ENCODE measurements at places on chromosomes 16 and 17.

GRCh38 chr16:89422527-89422904, 67.8 kb downstream of the ANKRD11 start:
- no peak overlapping the region for H3K4me3 ChIP-seq
- peak; percentile 70 for DNase-seq

DNA sequence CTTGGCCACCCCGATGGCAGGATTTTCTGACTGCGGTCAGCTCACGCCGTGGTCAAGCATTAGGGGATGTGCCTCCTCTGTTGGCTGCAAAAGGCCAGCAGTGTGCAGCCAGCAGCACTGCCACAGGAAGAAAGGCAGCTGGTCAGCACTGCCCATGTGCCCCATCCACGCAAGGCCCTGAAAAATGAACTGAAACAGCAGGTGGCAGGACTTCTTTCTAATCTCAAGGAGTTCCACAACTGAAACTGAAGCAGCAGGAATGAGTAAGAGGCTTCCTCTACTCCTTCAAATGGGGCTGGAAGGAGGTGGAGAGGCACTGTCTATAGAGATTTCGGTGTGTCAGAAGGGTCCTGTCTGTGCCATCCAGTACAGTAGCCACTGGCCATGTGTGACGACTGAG, 3.2 kb downstream of the ZNF500 start:
- peaks cover 14% of the 10 kb centered on the region for H3K4me1 ChIP-seq
- no peaks in the 10 kb centered on the region for H3K36me3 ChIP-seq
- H3K27me3 ChIP-seq: no peaks in the 10 kb centered on the region
- H3K27ac ChIP-seq: no peak overlapping the region
- DNase-seq: no peak

- no peak overlapping the region for H3K27ac ChIP-seq
- H3K4me3 ChIP-seq: no peak overlapping the region
- no peaks in the 10 kb centered on the region for H3K4me1 ChIP-seq
- H3K36me3 ChIP-seq: no peaks in the 10 kb centered on the region
These were observed 2169.6 kb downstream of the TP53TG3F start for GRCh38 chr16:35628976-35629375.

DNA sequence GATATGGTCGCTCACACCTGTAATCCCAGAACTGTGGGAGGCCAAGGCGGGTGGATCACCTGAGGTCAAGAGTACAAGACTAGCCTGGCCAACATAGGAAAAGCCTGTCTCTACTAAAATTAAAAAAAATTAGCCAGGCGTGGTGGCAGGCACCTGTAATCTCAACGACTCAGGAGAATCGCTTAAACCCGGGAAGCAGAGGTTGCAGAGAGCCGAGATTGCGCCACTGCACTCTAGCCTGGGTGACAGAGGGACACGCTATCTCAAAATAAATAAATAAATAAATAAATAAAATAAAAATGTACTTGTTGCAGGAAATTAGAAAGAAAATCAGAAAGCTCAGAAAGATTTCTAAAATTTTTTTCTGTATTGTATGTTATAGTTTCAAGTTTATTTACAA, 113.9 kb downstream of the LITAF start:
- no peaks in the 10 kb centered on the region for H3K36me3 ChIP-seq
- H3K27ac ChIP-seq: no peak overlapping the region
- DNase-seq: no peak
- H3K4me1 ChIP-seq: no peaks in the 10 kb centered on the region

DNA sequence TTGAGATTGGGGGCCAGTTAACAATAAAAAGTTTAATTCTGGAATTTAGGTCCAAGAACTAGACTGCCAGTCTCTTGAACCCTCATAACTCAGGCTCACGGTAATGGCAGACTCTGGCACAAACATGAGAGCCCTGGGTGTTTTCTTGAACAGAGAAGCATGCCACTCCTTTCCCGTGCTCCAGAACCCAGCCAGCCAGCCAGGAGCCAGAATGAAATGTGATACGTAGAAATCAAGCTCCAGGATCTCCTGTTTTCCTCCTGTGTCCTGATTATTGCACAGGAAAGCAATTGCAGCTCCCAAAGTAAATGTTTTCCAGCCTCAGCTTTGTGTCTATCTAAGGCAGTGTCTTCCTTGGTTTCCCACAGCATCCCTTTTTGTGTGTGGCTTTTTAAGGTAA, 46.2 kb upstream of the NOL11 start:
- no peak for DNase-seq
- no peak overlapping the region for H3K4me3 ChIP-seq
- peaks cover 5% of the 10 kb centered on the region for H3K4me1 ChIP-seq
- H3K27me3 ChIP-seq: no peaks in the 10 kb centered on the region

DNA sequence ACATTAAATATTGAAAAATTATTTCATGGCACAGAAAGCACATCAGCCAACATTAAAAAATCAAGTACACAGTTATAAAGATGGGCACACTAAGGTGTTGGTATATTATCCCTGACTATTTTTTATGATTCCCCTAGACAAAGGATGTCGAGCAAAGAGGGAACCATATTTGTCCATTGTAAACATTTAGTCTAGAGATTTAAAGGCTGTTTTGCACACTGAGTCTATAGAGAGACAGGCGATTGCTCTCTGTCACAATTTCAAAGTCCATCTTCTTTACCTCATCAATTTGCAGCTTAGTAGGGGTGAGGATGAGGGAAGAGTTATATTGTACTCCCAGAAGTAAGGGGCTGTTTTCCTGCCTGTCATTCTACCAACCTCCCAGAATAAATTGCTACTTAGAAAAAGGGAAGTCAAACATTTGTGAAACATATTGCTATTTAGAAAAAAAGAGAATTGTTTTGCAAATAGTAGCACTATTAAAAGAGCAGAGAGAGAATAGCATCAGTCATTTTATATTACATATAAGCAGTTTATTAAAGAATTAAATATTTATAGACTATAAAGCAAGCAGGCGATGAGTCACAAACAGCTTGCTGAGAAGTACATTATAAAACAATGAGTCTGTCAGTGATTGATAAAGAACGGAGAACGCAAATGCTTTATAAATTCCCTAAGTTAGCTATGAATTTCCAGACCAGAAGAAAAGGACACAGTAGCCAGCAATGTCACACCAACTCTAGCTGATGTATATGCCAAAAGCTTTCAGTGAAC, 270.6 kb upstream of the PMFBP1 start:
- H3K27ac ChIP-seq: no peak overlapping the region
- H3K4me1 ChIP-seq: no peaks in the 10 kb centered on the region
- no peak for DNase-seq

GRCh38 chr17:63945784-63946439, 13.8 kb upstream of the CD79B start:
- peaks cover 81% of the 10 kb centered on the region for H3K36me3 ChIP-seq
- no peak overlapping the region for H3K27ac ChIP-seq
- no peaks in the 10 kb centered on the region for H3K27me3 ChIP-seq
- peaks cover 33% of the 10 kb centered on the region for H3K4me1 ChIP-seq
- no peak overlapping the region for H3K4me3 ChIP-seq

DNA sequence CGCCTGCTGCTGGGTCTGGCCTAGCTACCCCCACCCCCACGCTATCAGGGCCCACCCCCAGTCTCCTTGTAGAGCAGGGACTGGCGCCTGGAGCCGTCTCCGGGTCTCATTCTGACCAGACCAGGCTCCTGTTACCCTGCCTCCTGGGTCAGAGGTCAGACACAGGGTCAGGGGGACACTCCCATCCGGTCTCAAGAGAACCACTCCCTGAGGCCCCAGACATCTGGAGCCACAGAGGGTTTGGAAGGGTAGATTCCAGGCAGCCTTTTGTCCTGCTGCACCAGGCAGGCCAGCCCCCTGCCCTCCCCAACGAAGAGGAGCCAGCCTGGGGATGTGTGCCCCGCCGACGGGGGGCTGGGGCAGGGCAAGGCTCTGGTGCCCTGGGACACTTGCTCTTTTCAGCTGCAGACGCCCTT, 944 bp upstream of the WFIKKN1 start:
- peak; percentile 23 for DNase-seq
- H3K27me3 ChIP-seq: no peaks in the 10 kb centered on the region
- peak overlapping the region; percentile 4 for H3K27ac ChIP-seq

DNA sequence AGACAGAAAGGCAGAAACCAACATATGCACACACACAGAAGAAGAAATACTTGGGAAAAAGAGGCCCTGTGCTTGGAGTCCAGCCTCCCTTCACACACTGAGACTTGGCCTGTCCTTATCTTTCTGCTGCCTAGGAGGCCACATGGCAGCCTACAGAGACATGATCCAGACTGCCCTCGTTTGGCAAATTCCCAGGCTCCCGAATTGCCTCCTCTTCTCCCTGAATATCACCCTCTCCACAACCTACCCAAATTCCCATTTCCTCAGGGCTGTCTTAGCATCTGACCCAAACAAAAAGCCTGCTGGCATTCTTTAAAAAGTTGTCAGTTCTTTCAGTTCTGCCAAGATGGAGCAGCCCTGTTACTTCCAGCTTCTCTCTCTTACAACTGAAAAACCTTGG, 59.8 kb downstream of the DNAH17 start:
- H3K27ac ChIP-seq: no peak overlapping the region
- no peak overlapping the region for H3K4me3 ChIP-seq
- DNase-seq: no peak
- H3K36me3 ChIP-seq: no peaks in the 10 kb centered on the region
- H3K27me3 ChIP-seq: no peaks in the 10 kb centered on the region
- no peaks in the 10 kb centered on the region for H3K4me1 ChIP-seq

GRCh38 chr16:47888142-47888541, 267.7 kb downstream of the ABCC12 start:
- no peaks in the 10 kb centered on the region for H3K36me3 ChIP-seq
- no peak overlapping the region for H3K27ac ChIP-seq
- H3K4me3 ChIP-seq: no peak overlapping the region
- DNase-seq: no peak

GRCh38 chr17:681316-681715, 33.3 kb downstream of the VPS53 start:
- H3K27me3 ChIP-seq: no peaks in the 10 kb centered on the region
- H3K36me3 ChIP-seq: peaks cover 26% of the 10 kb centered on the region
- no peak overlapping the region for H3K27ac ChIP-seq
- H3K4me1 ChIP-seq: no peaks in the 10 kb centered on the region

- H3K4me3 ChIP-seq: no peak overlapping the region
- DNase-seq: no peak
- peaks cover 35% of the 10 kb centered on the region for H3K4me1 ChIP-seq
These were observed 8.6 kb upstream of the SOST start for GRCh38 chr17:43767053-43767712.

DNA sequence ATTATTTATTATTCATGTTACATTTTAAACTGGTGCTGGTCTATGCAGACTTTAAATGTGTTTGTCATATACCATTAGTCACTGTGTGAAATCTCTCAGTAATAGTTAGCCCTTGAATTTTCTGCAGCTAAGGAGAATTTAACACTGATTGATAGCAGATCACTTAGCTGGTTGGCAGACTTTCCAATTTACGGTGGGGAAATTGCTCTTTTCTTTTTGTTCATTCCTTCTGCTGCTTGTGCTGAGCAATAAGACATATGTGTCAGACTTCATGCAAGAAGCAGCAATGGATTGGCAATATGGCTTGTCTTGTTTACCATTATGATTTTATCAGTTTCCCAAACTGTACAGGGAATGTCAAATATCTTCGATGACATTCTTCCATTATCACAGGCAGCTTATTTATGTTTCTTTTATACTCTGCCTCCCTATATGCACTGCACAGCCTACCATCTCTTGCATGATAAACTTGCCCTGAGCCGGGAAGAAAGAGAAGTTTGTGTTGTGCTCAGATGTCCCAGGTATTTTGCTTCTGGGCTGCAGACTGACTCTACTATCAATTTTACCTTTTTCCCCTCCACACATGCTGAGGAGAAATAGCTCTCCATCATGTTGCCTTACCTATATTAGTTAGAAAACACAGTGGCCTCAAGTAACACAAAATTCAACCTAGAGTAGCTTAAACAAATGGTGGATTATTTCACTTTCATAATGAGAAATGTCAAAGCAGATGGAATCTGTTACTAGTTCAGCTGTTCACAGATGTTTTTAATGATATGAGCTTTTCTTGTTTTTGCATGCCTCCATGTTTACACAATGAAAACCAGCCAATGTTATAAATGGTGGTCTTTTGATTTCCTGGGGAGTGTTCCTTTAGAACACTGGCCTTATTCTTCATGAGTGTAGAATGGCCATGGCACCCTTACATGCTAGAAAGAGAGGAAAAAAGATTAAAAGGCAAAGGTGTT, 968.1 kb upstream of the GOT2 start:
- H3K27ac ChIP-seq: no peak overlapping the region
- no peak overlapping the region for H3K4me3 ChIP-seq
- no peak for DNase-seq
- no peaks in the 10 kb centered on the region for H3K4me1 ChIP-seq
- H3K36me3 ChIP-seq: no peaks in the 10 kb centered on the region
- H3K27me3 ChIP-seq: no peaks in the 10 kb centered on the region

GRCh38 chr17:65219707-65220106, 82.5 kb downstream of the RGS9 start:
- H3K4me3 ChIP-seq: no peak overlapping the region
- no peaks in the 10 kb centered on the region for H3K27me3 ChIP-seq
- H3K36me3 ChIP-seq: no peaks in the 10 kb centered on the region

DNA sequence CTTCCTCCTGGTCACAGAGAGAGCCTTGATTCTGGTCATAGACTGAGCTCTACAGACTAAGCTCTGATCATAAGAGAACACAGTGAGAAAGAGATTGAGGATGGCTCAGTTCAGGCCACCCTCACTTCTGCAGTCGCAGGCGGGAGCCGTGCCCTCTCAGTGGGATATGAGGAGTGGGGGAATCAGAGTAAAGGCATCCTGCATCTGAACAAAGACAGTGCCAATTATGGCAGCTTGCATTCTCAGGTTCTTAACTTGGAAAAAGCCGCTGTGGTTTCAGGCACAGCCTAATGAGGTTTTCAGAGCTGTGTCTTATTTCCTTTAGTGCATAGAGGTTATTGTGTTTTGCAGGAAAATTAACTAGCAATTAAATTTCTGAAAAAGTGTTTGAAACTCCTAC, 134.4 kb upstream of the NLRP1 start:
- DNase-seq: no peak
- H3K4me1 ChIP-seq: peaks cover 14% of the 10 kb centered on the region
- H3K36me3 ChIP-seq: no peaks in the 10 kb centered on the region
- H3K27ac ChIP-seq: peak overlapping the region; percentile 15
- peaks cover 19% of the 10 kb centered on the region for H3K27me3 ChIP-seq
